Stimulated activated CD8-positive, alpha-beta memory T cell treated with anti-CD3 and anti-CD28 coated beads, Interleukin-7, amount 100 ng/mL, for 48 hours (primary cell): ENCODE measurements at places on chromosomes 11 and 22.

- DNase-seq = no peak
These were observed 1.4 kb upstream of the FTH1 start for GRCh38 chr11:61968758-61969390.

- no peak for DNase-seq
These were observed 54.0 kb downstream of the KCNQ1OT1 start for GRCh38 chr11:2645779-2646118.

- no peak for DNase-seq
These were observed 3.0 kb downstream of the OR52W1 start for GRCh38 chr11:6202041-6202440.

DNA sequence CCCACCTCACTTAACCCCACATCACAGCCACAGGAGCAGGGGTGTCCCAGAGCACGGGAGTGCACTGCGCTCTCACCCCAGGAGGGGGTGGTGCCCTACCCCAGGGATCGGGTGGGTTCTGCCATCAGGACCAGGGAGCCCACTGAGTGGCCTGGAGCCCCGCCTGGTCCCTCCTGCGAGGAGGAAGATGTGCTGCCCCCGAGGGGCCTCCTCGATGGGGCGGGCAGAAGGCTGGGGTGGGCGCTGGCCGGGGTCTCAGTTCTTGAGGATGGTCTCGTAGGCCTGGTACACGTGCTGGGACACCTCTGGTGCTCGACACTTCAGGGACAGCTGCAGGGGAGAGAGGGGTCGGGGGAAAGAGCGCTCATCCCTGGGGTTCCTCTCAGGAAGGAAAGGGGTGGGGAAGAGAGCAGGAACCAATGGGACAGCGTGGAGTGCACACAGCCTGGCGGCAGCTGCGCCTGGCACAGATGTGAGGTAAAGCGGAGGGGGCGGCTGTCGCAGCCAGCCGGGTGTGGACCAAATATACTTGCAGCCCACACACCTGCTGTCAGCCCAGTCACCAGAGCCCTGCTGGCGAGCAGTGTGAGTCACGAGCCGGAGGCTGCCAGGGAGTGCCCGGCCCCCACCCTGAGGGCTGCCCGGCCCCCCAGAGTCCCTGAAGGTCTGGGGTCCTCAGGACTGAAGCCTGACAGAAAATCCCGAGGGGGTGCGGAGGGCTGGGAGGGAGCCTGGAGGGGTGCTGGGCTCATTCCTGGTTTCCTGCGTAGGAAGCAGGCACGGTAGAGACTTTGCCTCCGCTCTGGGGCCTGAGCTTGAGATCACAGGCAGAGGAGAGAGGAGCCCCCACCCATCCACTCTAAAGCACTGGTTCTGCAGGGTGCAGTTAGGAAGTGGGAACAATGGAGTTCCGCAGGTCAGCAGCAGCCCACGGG, 13.3 kb upstream of the RASL10A start:
- DNase-seq = no peak
